ENCODE measurements at places on chromosomes 6 and 20. TPM values are rescaled to one million over a fixed set of nuclear protein-coding genes. Genes with fewer than 3 reads are reported as not detected.

GRCh38 chr6:10585209-10585845, 64.2 kb downstream of the GCNT2 start:
- DNase-seq: no peak
- no peaks in the 10 kb centered on the region for H3K4me1 ChIP-seq
- H3K27me3 ChIP-seq: no peaks in the 10 kb centered on the region
- no peaks in the 10 kb centered on the region for H3K36me3 ChIP-seq
- H3K27ac ChIP-seq: no peak overlapping the region
- no peak overlapping the region for H3K4me3 ChIP-seq

GRCh38 chr6:161136655-161137054, 137.2 kb downstream of the AGPAT4 start:
- DNase-seq: no peak
- H3K4me1 ChIP-seq: no peaks in the 10 kb centered on the region
- no peaks in the 10 kb centered on the region for H3K27me3 ChIP-seq
- H3K4me3 ChIP-seq: no peak overlapping the region
- no peak overlapping the region for H3K27ac ChIP-seq
- H3K36me3 ChIP-seq: peaks cover 12% of the 10 kb centered on the region

DNA sequence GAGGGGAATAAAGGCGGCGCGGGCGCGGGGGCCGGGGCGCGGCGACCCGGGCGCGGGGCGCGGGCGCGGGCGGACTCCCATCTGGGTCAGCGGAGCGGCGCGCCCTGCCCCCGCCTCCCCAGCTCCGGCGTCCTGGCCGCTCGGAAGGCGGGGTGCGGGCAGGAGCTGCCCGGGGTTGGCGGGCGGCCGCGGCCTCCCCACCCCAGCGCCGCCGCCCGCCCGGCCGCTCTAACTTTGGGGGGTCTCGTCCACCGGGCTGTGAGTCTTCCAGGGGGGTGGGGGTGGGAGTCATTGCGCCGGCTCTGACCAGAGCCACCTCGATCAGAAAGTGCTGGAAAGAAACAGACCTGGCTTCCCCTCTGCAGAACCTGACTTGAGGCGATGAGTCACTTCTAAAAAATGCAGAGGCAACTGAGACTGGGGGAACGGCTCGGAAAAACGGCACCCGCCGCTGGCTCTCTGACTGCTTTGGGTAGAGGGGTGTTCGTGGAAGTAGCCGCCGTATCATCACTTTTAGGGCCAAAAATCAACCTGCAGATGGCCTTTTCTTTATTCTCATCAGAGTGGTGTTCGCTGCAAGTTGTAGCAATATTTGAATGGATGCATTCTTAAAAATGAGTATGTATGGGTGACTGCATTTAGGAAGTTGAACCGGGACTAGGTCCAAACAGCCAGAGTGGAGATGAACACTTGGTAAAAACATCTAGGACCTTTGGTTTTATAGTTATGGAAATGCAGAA, 667 bp downstream of the CAP2 start:
- peak overlapping the region; percentile 54 for H3K4me3 ChIP-seq
- H3K36me3 ChIP-seq: no peaks in the 10 kb centered on the region
- H3K27ac ChIP-seq: peak overlapping the region; percentile 54
- H3K4me1 ChIP-seq: peaks cover 5% of the 10 kb centered on the region
- no peaks in the 10 kb centered on the region for H3K27me3 ChIP-seq

SH3BGRL2 gene
- polyA plus RNA-seq: 1.6 TPM

DNA sequence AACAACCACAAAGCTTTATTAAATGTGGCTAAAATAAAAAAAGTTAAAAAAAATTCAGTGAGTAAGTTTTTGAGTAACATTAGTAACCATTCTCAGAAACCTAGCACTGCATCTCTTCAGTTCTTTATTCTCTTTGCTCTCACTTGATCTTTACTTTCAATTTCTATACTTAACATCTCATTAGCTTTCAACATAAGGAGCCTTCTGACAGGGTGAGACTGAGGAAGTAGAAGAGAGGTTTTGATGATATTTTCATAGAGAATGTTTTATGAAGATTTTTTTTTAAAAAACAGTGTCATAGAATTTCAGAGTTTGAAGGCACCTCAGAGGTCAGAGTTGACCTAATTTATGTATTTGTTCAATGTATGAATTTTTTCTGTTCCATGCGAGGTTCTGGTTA, 60.8 kb downstream of the FAM83B start:
- no peak overlapping the region for H3K27ac ChIP-seq
- DNase-seq: no peak
- no peaks in the 10 kb centered on the region for H3K4me1 ChIP-seq
- H3K36me3 ChIP-seq: no peaks in the 10 kb centered on the region
- H3K27me3 ChIP-seq: no peaks in the 10 kb centered on the region
- no peak overlapping the region for H3K4me3 ChIP-seq

EYA2 gene
- polyA plus RNA-seq: not detected

DNA sequence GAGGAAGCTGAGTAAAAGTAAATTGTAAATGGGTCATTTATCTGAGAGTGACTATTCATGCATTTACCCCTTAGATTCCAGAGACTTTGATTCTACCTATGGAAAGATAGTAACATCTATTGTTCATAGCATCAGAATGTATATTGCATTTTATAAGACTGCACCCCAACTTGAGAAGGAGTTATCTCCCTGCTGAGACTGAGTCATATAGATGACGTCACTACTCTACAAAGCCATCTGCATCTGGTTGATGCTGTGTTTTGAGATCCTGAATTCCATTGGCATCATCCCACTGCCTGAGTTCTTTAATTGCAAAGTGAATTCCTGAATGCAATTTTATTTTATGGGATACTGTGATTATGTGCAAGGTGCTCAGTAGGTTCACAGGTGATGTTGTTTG, 444.0 kb upstream of the SLC35B3 start:
- no peaks in the 10 kb centered on the region for H3K4me1 ChIP-seq
- H3K4me3 ChIP-seq: no peak overlapping the region
- DNase-seq: no peak
- no peaks in the 10 kb centered on the region for H3K36me3 ChIP-seq

DNA sequence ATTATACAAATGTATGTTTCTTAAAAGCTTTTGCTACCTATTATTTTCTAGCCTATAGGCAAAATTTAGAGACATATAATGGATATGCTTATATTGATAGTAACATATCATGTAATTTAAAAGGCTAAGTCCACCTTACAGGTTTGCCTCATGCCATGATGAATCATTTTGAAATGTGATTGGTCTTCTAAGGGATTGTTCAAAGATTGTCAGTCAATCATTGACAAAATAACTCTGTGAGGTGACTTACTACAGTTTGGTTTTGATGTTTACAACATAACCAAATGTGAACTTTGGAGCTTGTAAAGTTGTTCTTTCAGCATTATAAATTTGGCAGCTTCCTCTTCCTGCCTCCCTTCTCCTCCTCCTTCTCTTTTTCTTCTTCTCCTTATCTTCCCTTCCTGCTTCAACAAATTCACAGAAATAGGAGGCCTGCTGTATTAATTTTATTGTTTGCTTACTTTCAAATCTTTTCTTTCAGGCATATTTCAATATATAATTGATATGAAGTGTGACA, 39.7 kb upstream of the ZFP64 start:
- no peak overlapping the region for H3K4me3 ChIP-seq
- no peaks in the 10 kb centered on the region for H3K27me3 ChIP-seq
- H3K4me1 ChIP-seq: no peaks in the 10 kb centered on the region
- DNase-seq: no peak
- H3K36me3 ChIP-seq: no peaks in the 10 kb centered on the region
- H3K27ac ChIP-seq: no peak overlapping the region

- peak; percentile 49 for DNase-seq
- H3K4me1 ChIP-seq: no peaks in the 10 kb centered on the region
- no peaks in the 10 kb centered on the region for H3K36me3 ChIP-seq
Measured at GRCh38 chr20:32539817-32540675, 45.1 kb downstream of the NOL4L start.

DNA sequence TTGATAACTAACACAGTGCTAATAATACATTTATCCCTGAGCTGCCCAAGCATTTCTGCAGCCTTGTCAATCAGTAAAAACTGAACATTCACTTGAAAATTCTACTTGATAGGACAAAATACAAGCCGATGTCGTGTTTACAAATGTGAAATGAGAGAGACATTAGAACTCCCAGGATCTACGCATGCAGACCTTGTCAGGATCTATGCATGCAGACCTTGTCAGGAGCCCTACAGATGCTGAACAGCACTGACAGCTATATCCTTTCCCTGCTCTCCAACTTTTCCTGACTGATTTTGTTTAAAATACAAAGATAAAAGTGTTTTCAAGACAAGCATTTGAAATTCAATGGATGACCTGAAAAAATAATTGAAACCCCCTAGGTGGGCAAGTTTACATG, 28.9 kb downstream of the INSM1 start:
- no peak overlapping the region for H3K27ac ChIP-seq
- no peak for DNase-seq
- H3K36me3 ChIP-seq: no peaks in the 10 kb centered on the region
- no peaks in the 10 kb centered on the region for H3K27me3 ChIP-seq
- H3K4me3 ChIP-seq: no peak overlapping the region
- H3K4me1 ChIP-seq: no peaks in the 10 kb centered on the region

COL21A1 gene
- polyA plus RNA-seq: 0.07 TPM

- H3K27ac ChIP-seq: peak overlapping the region; percentile 69
- no peak for DNase-seq
- peaks cover 12% of the 10 kb centered on the region for H3K4me1 ChIP-seq
- H3K36me3 ChIP-seq: no peaks in the 10 kb centered on the region
Measured at GRCh38 chr6:21109391-21110178, 484.0 kb upstream of the SOX4 start.

- H3K4me1 ChIP-seq: peaks cover 2% of the 10 kb centered on the region
- no peak for DNase-seq
- no peaks in the 10 kb centered on the region for H3K27me3 ChIP-seq
- no peaks in the 10 kb centered on the region for H3K36me3 ChIP-seq
- peak overlapping the region; percentile 51 for H3K27ac ChIP-seq
- H3K4me3 ChIP-seq: no peak overlapping the region
Measured at GRCh38 chr6:16729183-16729691, 32.0 kb downstream of the ATXN1 start.

GRCh38 chr6:16697437-16698161, 63.7 kb downstream of the ATXN1 start:
- no peaks in the 10 kb centered on the region for H3K4me1 ChIP-seq
- no peak for DNase-seq
- no peaks in the 10 kb centered on the region for H3K27me3 ChIP-seq
- H3K36me3 ChIP-seq: peaks cover 6% of the 10 kb centered on the region
- no peak overlapping the region for H3K27ac ChIP-seq
- H3K4me3 ChIP-seq: no peak overlapping the region

ESR1 gene
- not detected for polyA plus RNA-seq

DNA sequence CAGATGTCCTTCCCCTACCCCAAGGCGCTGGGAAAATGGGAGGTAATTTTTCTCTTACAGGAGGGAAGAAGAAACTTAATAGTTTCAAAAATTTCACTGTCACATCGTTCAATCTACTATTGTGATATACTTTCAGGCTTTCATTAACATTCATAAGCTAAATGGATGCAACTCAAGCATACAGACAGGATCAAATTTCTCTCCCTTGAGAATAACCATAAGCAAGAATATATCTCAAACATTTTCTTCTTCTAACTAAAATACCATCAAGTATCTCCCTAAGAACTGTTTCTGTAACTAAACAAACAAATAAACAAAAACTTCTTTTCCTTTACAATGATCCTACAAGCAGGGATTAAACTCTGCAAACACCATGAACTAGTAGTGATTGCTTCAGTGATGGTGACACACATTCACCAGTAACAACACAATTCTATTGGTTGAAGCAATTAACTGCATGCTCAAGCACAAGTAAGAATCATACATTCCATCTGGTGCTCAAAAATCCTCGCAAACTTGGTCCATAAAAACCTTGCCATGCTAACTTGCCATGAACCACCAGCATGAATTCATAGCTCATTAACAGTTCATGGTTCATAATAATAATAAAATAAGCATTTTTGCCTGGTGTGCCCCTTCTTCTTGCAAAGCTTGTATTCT, 183.8 kb downstream of the PTPRK start:
- peaks cover 2% of the 10 kb centered on the region for H3K4me1 ChIP-seq
- H3K27me3 ChIP-seq: no peaks in the 10 kb centered on the region
- DNase-seq: no peak
- H3K4me3 ChIP-seq: no peak overlapping the region
- H3K36me3 ChIP-seq: no peaks in the 10 kb centered on the region
- no peak overlapping the region for H3K27ac ChIP-seq

Measured in SK-N-SH (cell line).